H9 (cell line): ENCODE measurements at places on chromosomes 11 and 22.
A peak's percentile ranks its signal among the peaks of the same experiment; 100 is the strongest.

GRCh38 chr11:11703885-11704284 lies 82.1 kb upstream of the GALNT18 start:
- H3K27me3 ChIP-seq: no peaks in the 10 kb centered on the region
- no peaks in the 10 kb centered on the region for H3K4me1 ChIP-seq
- H3K36me3 ChIP-seq: no peaks in the 10 kb centered on the region

GRCh38 chr11:9302448-9302847 lies 11.9 kb downstream of the TMEM41B start:
- no peak overlapping the region for H3K27ac ChIP-seq
- peaks cover 3% of the 10 kb centered on the region for H3K36me3 ChIP-seq

- no peak for DNase-seq
- no peak overlapping the region for H3K27ac ChIP-seq
- no peaks in the 10 kb centered on the region for H3K36me3 ChIP-seq
Measured at GRCh38 chr11:113506461-113506860, 31.3 kb upstream of the DRD2 start.

DNA sequence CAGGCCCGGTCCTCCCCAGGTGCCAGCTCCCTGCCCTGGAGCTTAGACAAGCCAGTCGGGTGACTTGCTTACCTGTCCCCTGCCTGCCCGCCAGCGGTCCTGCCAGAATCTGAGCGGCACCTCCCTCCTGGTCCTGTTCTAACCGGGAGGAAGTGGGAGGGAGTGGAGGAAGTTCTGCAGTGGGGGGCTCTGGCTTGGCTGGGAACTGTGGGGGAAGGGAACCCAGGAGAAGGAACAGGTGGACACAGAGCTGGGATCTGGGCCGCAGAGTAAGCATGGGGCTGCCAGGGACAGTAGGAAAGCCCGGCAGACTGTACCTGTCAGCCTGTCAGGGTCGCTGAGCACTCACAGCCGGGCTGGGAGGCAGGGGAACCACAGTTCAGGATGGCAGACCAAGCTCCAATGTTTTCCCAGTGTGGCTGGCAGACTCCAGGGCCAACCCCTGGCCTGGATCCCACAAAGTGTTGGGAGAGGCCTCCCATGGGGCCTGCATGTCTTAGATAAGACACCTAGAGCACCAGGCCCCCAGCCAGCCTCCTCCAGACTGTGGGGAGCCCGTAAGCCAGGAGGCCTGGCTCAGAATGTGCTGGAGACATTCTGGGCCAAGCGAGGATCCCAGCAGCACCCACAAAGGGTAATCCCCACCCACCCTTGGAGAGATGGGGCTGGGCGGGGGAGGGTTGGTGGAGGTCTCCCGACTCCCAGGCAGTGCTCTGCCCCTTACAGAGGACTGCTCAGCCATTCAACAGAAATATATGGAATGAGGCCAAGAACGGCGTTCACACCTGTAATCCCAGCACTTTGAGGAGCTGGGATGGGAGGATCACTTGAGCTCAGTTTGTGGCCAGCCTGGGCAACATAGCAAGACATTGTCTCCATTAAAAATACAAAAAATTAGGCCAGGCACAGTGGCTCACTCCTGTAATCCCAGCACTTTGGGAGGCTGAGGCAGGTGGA lies 2.3 kb downstream of the CYB5R3 start:
- H3K27me3 ChIP-seq: no peaks in the 10 kb centered on the region
- no peak for DNase-seq
- peaks cover 7% of the 10 kb centered on the region; the same call in 1 of the 2 replicates for H3K4me1 ChIP-seq
- H3K27ac ChIP-seq: no peak overlapping the region
- no peaks in the 10 kb centered on the region for H3K36me3 ChIP-seq

- no peaks in the 10 kb centered on the region for H3K27me3 ChIP-seq
- peaks cover 46% of the 10 kb centered on the region for H3K36me3 ChIP-seq
- no peak for DNase-seq
- H3K27ac ChIP-seq: no peak overlapping the region
- peaks cover 1% of the 10 kb centered on the region; the same call in 1 of the 2 replicates for H3K4me1 ChIP-seq
- H3K4me3 ChIP-seq: peak overlapping the region; percentile 99
Measured at GRCh38 chr11:62671236-62671607, 251 bp upstream of the UQCC3 start.
